ENCODE measurements at places on chromosomes 3 and 15. TPM values are rescaled to one million over a fixed set of nuclear protein-coding genes. Genes with fewer than 3 reads are reported as not detected.

- DNase-seq = peak; percentile 81
Measured at GRCh38 chr3:95615592-95616310, 1198.6 kb upstream of the EPHA6 start.

- no peak for DNase-seq
Measured at GRCh38 chr15:41775651-41776050, 1.4 kb downstream of the MAPKBP1 start.

FSIP1 gene
- total RNA-seq = 0.81 TPM

GRCh38 chr3:154776549-154777225, 303.4 kb upstream of the MME start:
- no peak for DNase-seq

- no peak for DNase-seq
Measured at GRCh38 chr15:96977886-96978285, 647.4 kb downstream of the NR2F2 start.

DNA sequence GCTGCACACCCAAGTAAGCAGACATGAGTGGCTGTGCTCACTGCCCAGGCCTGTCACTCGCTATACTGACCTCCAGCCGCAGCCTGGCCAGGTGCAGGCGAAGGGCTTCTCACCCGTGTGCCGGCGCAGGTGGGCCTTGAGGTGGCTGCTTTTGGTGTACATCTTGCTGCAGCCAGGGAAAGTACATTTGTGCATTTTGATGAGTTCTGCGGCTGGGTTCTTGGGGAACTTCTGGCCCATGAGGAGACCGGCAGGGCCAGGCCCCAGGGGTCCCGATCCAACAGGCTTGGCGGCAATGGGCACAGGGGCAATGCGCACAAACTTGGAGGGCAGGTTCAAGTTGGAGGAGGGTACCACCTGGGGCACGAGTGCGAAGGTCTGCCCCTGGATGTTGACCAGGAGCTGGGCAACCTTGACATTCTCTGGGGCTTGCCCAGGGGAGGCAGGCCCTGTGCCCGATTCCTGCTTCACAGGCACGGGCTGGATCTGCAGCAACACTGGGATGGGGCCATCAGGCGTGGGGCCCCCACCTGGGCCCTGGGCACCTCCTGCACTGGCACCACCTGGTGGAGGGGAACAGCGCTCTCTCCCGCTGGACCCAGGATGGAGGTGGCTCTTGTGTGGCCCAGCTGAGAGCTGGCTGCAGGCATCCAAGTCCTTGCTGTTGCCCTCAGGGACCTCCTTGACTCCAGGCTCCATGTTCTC, 5.3 kb downstream of the KLF15 start:
- no peak for DNase-seq

DNA sequence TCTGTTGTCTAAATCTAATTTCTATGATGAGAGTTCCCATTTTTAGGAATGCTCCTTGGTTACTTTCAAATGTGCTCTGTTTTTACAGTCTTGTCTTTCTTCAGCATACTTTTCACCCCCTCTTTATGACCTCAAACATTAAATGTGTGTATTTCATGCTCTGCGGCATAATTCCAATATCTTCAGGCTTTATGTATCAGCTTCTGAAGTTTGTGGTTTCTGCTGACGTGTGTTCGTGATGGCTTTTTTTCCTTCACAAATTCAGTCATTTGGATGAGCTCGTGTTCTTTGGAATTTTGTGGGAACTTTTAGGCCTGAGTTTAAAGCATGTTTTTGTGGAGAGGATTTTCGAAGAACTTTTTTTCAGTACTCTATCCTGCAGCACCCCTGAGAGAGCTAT, 97.7 kb upstream of the CHRNA7 start:
- no peak for DNase-seq

CLDN18 gene
- not detected for total RNA-seq

GRCh38 chr3:170117134-170117533, 64.4 kb downstream of the PHC3 start:
- peak; percentile 26 for DNase-seq

TNFAIP8L3 gene
- not detected for total RNA-seq

GRCh38 chr3:60582288-60582687, 669.0 kb downstream of the FHIT start:
- DNase-seq = peak; percentile 56

GRCh38 chr15:99961011-99961441, 227.8 kb upstream of the LYSMD4 start:
- DNase-seq = peak; percentile 56

DNA sequence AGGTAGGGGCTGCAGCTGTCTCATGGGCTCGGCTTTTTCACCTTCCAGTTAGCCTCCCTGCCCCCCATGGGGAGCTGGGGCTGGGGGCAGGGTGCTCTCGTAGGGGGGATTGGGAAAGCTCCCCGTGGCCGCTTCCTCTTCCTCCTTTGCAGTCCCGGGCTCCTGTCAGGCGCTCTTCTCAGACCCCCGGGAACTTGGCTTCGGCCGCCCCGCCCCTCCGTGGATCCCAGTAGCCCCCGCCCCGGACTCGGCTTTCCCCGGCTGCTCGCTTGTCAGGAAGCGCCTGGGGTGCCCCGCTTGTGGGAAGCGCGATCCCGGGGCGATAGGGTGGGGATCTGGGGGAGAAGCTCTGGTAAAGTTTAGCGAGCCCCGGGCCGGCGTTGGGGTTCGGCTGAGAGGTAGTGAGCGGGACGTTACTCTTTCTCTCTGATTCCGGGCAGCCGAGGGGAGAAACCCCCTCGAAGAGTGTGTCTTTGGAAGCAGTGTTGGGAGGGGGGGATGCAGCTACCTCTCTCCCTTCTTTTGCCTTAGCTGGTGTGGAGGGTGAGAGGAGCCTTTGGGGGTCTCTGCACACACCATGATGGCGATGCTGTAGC, 611 bp downstream of the PIAS1 start:
- no peak for DNase-seq

GRCh38 chr3:69462826-69463100, 76.9 kb upstream of the FRMD4B start:
- DNase-seq = peak; percentile 57

DNA sequence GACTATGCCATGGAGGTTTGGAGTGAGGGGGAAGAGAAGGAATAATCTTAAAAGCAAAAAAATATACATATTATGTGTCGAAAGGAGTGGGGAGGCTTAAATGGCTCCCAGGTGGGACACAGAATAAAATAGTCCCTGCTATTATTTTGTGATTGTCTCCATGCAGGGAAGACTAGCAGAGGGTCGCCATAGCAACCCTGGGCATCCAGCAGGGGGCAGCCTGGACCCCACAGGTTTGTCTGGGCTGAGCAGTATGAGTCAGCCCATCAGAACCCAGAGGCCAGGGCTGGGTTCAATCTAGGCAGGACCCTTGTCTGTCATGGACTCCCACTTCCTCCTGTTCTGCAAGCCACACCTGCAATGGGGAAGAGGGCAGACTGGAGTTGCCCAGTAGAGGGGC, 17.6 kb upstream of the LINGO1 start:
- no peak for DNase-seq

DNA sequence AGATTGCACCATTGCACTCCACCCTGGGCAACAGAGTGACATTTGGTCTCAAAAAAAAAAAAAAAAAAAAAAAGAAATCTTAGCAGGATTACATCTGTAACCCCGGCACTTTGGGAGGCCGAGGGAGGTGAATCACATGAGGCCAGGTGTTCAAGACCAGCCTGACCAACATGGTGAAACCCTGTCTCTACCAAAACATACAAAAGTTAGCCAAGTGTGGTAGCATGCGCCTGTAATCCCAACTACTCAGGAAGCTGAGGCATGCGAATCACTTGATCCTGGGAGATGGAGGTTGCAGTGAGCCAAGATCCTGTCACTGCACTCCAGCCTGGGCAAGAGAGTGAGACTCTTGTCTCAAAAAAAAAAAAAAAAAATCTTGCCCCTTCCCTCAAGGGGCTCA, 40.4 kb downstream of the LIPC start:
- no peak for DNase-seq

KIAA1143 gene
- total RNA-seq = 20.4 TPM

PDIA5 gene
- total RNA-seq = 24.6 TPM

GRCh38 chr3:411226-411625, 214.7 kb downstream of the CHL1 start:
- no peak for DNase-seq

TRIM42 gene
- total RNA-seq = not detected

DNA sequence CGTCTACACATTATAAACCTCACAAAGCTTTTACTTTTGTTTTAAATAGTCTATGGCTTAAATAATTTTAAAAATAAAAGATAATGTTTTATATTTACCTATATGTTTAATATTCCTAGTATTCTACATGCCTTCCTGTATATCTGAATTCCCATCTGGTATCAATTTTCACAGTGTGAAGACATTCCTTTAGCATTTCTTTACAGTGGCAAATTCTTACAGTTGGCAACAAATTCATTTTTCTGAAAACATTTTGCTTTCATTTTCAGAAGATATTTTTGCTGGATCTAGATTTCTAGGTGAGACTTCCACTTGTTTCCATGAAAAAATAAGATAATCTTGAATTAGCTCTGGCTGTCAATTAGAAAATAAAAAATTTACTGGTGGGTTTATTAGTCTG, 471.4 kb upstream of the NAALADL2 start:
- DNase-seq = no peak

GRCh38 chr3:170711786-170712185, 125.9 kb upstream of the SLC7A14 start:
- no peak for DNase-seq

DNA sequence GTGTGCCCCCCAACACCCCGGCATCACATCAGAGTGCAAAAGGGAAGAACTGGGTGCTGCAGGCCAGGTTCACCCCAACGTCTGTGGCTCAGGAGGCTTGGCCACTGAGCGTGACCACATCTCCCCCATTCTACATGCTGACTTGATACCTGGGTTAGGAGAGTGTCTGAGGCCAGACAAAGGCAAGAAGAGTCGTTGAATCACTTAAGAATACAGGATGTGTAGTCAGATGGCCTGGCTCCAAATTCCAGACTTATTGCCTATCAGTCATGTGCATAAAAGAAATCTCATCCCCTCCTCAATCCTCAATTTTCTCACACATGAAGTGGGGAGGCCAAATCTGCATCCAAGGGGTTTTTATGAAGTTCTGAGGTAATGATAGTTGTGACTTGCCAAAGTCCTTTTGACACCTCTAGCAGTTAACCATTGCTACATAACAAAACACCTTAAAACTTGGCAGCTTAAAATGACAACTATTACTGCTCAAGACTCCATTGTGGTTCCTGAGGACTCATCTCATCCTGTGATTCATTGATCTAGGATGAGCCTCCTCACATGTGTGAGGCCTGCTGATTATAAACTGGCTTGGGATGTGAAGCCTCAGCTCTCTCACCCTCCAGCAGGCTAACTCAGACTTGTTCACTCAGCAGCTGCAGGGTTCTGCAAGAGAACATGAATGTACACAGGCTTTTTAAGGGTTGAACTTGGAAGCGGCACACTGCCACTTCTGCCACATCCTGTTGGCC, 138.8 kb upstream of the TLE3 start:
- DNase-seq = peak; percentile 66

- no peak for DNase-seq
Measured at GRCh38 chr3:116994351-116994879, 284.8 kb downstream of the TUSC7 start.

Measured in PC-3 (cell line).